ENCODE measurements at places on chromosomes 4 and X.

DNA sequence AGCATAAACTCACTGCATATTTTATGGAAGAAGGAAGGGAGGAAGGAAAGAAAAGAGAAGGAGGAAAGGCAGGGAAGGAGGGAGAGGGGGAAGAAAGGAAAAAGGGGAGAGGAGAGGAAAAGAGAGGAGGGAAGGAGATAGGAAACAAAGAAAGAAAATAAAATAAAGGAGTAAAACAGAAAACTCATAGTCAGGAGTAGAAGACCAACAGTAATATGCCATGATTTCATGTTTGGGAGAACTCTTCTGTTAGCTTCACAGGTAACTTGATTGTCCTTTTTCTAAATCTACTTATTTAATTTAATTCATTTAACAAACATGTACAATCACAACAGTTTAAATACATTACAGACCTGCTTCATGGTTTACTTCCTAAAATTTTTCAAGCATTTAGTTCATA is 46.8 kb upstream of the SGMS2 start:
- no peak for DNase-seq

DNA sequence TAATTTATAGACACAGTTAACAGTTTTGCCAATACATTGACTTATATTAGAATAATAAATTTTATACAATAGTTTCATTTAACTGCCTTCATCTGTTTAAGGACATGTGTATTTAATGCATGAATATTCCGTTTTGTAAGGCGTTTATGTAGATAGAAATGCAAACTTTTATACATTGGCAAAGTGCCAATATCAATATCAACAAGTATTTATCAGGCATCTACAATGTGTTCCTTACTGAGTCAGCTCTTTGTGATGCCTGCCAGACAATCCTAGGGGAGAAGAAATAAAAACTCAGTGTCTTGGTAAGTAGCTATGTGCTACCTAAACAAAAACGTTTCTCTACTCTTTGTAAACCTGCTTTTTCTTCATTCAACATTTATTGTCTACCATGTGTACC is 1142.2 kb downstream of the C4orf33 start:
- no peak for DNase-seq

DNA sequence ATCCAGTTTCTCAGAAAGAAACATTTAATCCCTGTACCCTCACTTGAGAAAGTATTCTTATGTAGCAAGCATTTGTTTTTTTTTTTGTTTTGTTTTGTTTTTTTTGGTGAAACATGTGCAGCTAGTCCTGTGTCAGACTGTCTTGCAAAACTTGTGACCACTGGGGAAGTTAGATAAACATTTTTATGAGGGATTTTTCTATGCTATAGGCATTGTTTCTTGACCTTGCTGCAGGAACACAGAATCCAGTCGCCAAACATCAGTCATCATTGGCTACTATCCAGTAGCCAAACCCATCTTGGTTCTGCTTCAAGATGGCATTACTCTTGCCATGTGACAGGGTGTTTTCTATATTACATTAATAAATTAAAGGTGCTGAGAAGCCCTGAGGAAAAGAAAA is 7.7 kb upstream of the MAPK10 start:
- DNase-seq: no peak

GRCh38 chr4:151644622-151645021 is 116.2 kb downstream of the GATB start:
- DNase-seq: no peak

- no peak for DNase-seq
Observed at GRCh38 chr4:185999207-185999606, 69.7 kb upstream of the TLR3 start.

GRCh38 chrX:30568136-30568535 is 9.4 kb downstream of the TASL start:
- DNase-seq: no peak

DNA sequence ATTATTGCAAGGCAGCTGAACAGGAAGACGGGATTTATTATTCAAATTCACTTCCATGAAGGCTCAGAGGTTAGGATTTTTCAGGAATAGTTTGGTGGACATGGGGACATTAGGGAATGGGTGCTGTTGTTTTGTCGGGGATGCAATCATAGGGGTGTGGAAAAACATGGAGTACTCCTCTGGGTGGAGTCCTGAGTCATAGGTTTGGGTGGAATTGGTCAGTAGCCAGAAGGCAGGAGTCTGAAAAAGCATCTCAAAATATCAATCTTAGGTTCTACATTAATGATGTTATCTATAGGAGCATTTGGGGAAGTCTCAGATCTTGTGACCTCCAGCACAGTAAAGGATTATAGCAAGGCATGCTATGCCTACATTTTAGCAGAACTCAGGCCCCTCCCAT is 14.5 kb upstream of the ETNPPL start:
- DNase-seq: no peak

GRCh38 chrX:155056471-155056870 is 14.5 kb downstream of the CMC4 start:
- DNase-seq: no peak

DNA sequence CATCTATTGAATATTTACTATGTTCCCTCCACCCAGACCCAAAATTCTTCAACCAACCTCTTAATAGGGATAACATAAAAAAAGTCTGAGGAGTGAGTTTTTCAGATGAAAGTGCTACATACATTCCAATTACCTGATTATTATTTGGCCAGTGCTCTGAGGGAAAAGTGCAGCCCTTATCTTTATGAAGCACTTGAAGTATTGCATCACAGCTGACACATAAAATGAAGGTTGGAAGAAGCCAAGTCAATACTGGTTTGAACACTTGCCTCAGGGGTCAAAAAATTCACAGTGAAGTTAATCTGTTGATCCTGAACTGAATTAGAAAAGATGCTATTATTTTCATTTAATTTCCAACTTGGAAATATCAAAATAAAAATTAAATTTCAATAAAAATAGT is 498.9 kb downstream of the INPP4B start:
- DNase-seq: no peak

GRCh38 chrX:51641421-51642021 is 22.8 kb upstream of the CENPVL3 start:
- peak; percentile 3 for DNase-seq

DNA sequence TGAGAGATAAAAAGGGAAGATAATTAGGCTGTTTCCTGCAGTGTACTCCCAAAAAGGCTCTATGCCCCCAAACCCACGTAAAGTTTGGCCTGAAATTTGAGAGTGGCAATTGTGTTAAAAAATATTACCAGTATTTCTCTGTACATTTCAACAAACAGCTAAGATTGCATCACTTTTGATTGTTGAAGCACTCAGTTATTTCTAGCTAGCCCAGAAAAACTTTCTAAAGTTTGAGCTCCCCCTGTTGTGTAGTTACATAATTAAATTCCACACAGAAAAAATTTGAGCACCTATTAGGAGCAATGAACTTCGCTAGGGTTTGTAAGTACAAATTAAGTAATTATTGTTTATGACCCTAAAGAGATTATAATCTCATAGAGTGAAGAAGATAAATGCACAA is 109.4 kb downstream of the DLG3 start:
- no peak for DNase-seq

DNA sequence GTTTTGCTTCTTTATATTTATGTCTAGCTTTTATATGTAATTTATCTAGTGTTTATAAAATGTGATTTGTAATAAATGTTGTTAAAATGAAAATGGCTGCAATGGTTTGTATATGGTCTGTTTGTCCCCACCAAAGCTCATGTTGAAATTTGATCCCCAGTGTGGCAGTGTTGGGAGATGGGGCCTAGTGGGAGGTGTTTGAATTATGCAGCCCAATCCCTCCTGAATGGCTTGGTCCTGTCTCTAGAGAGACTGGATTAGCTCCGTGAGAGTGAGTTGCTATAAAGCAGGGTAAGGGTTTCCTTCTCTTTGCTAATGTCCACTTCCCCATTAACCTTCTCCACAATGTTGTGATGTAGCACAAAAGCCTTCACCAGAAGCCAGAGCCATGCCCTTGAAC is 30.0 kb upstream of the JADE3 start:
- no peak for DNase-seq

DNA sequence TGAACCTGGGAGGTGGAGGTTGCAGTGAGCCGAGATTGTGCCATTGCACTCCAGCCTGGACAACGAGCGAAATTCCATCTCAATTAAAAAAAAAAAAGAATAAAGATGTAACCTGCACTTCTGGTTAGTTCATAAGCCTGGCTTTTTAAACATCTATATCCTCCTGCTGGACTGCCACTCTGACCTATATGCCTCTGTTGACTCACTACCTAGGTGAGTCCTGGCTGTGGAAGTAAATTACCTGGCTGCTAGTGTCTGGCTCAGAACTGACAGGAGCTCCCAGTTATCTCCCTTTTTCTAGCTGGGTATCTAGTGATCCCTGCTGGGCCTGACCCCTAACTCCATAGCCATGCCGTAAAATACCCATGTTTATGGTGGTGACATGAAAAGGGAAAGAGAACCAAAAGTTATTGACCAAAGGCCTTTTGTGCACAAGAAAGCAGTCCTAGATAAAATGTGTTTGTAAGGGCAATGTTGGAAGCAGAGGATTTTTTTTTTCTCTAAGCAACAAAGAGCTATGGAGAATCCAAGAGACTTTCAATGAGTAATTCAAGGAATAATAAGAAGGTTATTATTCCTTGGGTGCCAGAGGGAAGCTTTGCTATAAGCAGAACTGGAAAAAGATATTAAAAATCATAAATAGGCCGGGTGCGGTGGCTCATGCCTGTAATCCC is 10.4 kb upstream of the G3BP2 start:
- no peak for DNase-seq

DNA sequence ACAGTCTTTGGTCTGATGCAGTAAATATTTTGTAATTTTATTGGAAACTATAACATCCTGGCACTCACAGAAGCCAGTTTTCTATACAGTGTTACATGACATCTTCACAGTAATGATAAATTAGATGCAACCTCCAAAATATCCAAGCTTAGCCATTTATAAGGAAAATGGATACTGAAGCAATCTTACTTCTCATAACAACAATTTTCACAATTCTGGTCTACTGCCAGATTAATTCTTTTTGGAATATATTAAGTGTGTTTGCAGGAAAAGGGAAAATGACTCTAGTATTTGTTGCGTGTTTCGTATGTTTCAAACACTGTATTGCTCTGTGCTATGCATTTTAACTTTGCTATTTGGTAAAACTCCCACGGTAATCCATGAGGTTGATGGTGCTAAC is 1870.9 kb downstream of the ARAP2 start:
- no peak for DNase-seq

DNA sequence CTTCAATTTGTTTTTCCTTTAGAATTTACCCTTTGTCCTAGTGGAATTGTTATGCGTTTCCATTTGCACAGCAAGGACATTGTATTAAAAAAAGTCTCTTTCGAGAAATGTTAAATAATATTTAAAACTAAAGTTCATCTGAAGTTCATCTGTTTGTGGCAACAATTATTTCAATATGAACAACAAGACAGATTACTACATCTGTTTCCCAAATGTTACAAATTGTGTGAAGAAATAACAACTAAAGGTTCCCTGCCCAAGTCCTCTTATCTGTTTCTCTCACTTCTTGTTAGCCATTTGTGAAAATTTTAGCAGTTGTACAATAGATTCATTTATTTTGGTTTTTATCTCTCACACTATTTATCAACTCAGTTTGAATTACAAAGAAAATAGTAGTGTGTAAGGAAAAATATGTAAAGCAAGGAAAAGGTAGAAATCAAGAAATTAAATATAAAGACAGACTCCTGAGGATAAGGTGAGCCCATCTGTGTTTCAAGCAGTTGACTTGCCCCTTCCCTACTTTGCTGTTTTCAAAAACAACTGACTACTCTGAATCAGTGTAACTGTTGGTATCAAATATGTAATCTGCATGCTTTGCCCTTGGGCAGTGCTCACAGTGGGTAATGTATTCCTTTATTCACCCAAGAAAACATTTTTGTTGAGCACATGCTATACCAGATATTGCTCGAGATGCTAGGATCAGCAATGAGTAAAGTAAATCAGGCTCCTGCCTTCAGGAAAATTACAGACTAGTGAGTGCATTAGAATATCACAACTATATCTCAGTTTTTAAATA is 118.9 kb upstream of the PCDH7 start:
- no peak for DNase-seq

- no peak for DNase-seq
Observed at GRCh38 chr4:121790976-121791375, 10.1 kb upstream of the EXOSC9 start.

DNA sequence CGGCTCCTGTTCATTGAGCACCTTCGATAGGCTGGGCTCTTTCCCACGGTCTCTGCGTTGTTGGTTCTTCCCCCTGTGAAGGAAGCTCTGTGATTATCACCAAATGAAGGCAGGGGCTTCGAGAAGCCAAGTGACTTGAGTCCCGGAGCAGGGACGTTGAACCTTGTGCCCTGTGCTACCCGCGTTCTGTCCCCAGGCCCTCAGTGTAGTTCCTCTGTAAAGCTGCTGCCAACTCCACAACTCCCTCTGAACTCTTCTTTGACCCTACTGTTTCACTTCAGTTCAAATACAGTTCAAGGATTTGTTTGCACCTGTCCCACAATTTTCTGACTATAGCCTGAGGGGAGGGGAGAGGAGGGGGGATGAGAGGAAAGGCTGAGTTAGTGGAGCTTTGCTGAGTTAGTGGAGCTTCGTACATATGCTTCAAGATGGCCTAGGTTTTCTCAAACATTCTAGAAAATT is 635 bp upstream of the PHF8 start:
- DNase-seq: no peak

DNA sequence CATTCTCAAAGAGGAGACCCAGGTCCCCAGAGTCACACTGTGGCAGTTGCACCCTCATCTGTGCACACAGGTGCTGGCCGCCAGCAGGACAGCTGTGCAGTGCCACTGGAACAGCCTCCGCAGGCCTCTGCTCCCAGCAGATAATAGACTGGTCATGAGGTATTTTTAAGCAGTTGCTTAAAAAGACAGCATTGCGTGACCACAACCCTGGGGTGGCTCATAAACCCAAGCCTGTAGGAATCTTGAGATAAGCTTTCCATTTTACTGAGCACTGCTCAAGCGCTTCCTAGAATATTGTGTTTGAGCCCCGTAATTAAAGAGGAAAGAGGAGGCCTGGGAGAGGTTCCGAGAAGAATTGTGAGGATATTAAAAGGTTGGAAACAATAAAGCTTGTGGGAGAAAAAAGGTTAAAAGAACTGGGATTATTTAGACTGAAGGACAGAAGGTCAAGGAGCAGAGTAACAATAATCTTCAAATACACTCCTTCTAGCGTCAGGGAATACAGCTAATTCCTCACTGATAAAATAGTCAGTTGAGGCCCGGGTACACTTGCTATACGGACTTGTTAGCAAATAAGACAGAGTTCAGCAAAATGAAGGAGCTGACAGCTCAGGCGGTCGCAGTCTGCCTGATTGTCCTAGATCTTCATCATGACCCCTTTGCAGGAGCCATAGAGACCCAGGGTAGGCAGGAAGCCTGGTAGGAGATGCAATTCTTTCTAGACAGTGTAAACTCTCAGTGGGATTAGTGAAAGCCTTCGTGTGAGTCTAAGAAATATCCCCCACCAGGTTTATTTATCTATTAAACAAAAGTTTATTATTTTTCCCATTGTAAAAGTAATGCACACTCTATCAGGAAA is 86.2 kb upstream of the KIT start:
- peak; percentile 87 for DNase-seq

- DNase-seq: no peak
Observed at GRCh38 chr4:74675673-74676279, 118.5 kb downstream of the BTC start.

DNA sequence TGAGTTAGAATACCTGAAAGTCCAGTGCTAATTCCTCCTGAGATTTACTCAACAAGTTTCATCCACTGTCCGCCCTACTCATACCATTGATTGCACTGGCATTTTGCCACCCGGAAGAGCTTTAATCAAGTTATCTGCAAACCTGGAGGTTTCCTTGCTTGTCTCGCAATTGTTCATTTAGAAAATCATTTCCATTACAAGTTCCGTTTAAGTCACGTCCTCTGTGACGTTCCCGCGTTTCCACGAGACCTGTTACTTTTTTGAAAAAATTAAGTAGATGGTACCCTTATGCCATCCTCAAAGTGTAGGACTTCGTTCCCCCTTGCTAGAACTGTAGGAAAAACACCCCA is 761 bp upstream of the FRYL start:
- peak; percentile 32 for DNase-seq

All from CMK (cell line).